ENCODE measurements at places on chromosomes 7 and 10. TPM values are rescaled to one million over a fixed set of nuclear protein-coding genes. Genes with fewer than 3 reads are reported as not detected.

DNA sequence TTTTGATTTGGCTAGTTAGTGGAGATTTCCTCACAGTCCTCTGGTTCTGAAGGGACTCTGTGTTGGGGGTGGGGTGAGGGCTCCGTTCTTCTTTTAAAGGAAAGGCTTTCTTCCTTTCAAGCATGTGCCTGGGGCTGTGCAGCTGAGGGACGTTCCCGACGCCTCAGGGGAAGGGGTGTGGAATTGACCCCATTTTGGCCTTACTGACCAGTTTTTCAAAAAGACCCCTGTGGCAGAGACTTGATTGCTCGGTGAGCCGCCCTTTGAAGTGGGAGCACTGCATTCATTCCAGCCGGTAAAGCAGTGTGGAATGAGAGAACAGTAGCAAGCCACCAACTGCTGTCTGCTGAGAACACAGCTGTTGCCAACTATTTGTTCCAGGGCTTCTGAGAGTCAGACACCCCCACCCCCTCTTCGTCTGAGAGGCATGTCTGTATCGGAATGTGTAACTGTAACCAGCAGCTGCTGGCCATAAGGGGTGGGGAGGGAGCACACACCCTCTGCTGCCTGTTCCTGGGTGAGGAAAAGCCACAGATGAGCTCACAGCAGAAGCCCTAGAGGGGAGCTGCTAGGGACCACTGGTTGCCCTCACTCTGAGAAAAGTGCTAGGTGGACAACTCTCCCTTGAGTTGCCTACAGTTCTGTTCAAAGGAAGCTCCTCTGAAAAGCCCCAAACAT lies 33.2 kb downstream of the WBP1L start:
- H3K4me3 ChIP-seq: peak overlapping the region; percentile 71
- no peaks in the 10 kb centered on the region for H3K36me3 ChIP-seq
- peak overlapping the region; percentile 86 for H3K27ac ChIP-seq
- H3K4me1 ChIP-seq: peaks cover 73% of the 10 kb centered on the region

DNA sequence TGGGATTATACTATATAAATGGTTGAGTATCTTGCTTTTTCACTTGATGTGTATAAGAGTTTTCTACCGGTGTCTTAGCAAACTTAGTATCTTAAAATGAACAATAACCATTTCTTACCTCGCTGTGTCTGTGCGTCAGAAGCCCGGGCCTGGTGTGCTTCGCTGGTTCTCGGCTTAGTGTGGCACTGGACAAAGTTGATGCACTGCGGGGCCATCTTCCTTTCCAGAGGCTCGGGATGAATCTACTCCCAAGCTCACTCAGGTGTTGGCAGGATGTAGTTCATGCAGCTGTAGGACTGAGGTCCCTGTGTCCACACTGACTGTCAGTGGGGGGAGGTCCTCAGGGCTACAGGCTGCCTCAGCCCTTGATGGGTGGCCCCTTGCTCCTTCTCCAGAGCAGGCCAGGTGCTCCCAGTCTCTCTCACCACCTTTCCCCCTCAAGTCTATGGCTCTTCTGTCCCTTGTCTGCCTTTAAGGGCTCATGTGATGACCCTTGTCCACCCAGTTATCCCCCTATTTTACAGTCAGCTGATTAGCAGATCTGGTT lies 227.8 kb downstream of the GLRX3 start:
- H3K4me3 ChIP-seq: no peak overlapping the region
- no peaks in the 10 kb centered on the region for H3K27me3 ChIP-seq
- no peaks in the 10 kb centered on the region for H3K4me1 ChIP-seq
- H3K27ac ChIP-seq: no peak overlapping the region

GRCh38 chr7:66357087-66357486 lies 152.0 kb downstream of the TPST1 start:
- H3K4me3 ChIP-seq: no peak overlapping the region
- DNase-seq: no peak
- H3K27me3 ChIP-seq: no peaks in the 10 kb centered on the region
- H3K27ac ChIP-seq: no peak overlapping the region

The EFCAB10 gene
- not detected for polyA plus RNA-seq

The CROT gene
- 6.8 TPM for polyA plus RNA-seq

- no peaks in the 10 kb centered on the region for H3K4me1 ChIP-seq
- H3K4me3 ChIP-seq: no peak overlapping the region
- H3K36me3 ChIP-seq: no peaks in the 10 kb centered on the region
Observed at GRCh38 chr10:55746002-55746401, 615.1 kb downstream of the ZWINT start.

The GPR37 gene
- polyA plus RNA-seq: 0.01 TPM

GRCh38 chr10:114375047-114375446 lies 29.3 kb downstream of the AFAP1L2 start:
- DNase-seq: no peak
- no peaks in the 10 kb centered on the region for H3K36me3 ChIP-seq
- H3K27me3 ChIP-seq: no peaks in the 10 kb centered on the region
- H3K4me1 ChIP-seq: peaks cover 7% of the 10 kb centered on the region
- no peak overlapping the region for H3K27ac ChIP-seq

The TRIM50 gene
- 0.08 TPM for polyA plus RNA-seq

The DPYSL4 gene
- polyA plus RNA-seq: 4.0 TPM

GRCh38 chr10:79081353-79082034 lies 12.7 kb downstream of the ZMIZ1 start:
- H3K27ac ChIP-seq: peak overlapping the region; percentile 66
- H3K4me1 ChIP-seq: peaks cover 96% of the 10 kb centered on the region
- H3K36me3 ChIP-seq: no peaks in the 10 kb centered on the region
- H3K4me3 ChIP-seq: no peak overlapping the region
- peak; percentile 78 for DNase-seq

The PPP2R2D gene
- 34.4 TPM for polyA plus RNA-seq

GRCh38 chr7:50677638-50677996 lies 105.1 kb downstream of the GRB10 start:
- peaks cover 14% of the 10 kb centered on the region for H3K4me1 ChIP-seq
- H3K36me3 ChIP-seq: peaks cover 8% of the 10 kb centered on the region
- H3K27ac ChIP-seq: no peak overlapping the region
- no peak overlapping the region for H3K4me3 ChIP-seq
- H3K27me3 ChIP-seq: no peaks in the 10 kb centered on the region

The PDE1C gene
- 35.3 TPM for polyA plus RNA-seq

DNA sequence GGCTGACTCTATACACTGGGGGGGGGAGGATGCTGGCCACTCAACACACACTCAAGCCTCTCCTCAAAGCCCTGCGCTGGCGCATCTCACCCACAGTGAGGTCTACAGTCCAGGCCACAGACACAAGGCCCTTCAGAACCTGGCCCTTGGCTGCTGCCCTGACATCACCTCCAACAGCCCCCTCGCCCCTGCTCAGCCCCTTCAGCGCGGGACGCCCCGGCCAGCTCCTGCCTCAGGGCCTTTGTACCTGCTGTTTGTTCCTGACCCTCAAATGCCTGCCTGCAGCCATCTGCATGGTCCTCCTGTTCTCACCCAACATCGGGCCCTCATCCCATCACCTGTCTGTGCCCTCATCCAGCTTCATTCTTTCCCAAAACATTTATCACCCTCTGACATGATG lies 572.6 kb downstream of the DNAJB6 start:
- no peaks in the 10 kb centered on the region for H3K27me3 ChIP-seq
- peaks cover 5% of the 10 kb centered on the region for H3K4me1 ChIP-seq
- H3K36me3 ChIP-seq: no peaks in the 10 kb centered on the region

GRCh38 chr7:149279111-149279743 lies 17.2 kb downstream of the ZNF783 start:
- H3K4me3 ChIP-seq: no peak overlapping the region
- H3K4me1 ChIP-seq: no peaks in the 10 kb centered on the region
- no peaks in the 10 kb centered on the region for H3K27me3 ChIP-seq
- H3K27ac ChIP-seq: no peak overlapping the region
- no peak for DNase-seq

- peaks cover 30% of the 10 kb centered on the region for H3K4me1 ChIP-seq
- no peak overlapping the region for H3K4me3 ChIP-seq
- no peak overlapping the region for H3K27ac ChIP-seq
- no peak for DNase-seq
- H3K27me3 ChIP-seq: no peaks in the 10 kb centered on the region
- H3K36me3 ChIP-seq: peaks cover 1% of the 10 kb centered on the region
Observed at GRCh38 chr10:114305521-114305925, 66.5 kb downstream of the VWA2 start.

The RHOBTB1 gene
- 7.5 TPM for polyA plus RNA-seq

- no peak for DNase-seq
- no peaks in the 10 kb centered on the region for H3K27me3 ChIP-seq
- H3K27ac ChIP-seq: no peak overlapping the region
- H3K4me1 ChIP-seq: no peaks in the 10 kb centered on the region
Observed at GRCh38 chr7:122643250-122643649, 55.7 kb downstream of the RNF133 start.

DNA sequence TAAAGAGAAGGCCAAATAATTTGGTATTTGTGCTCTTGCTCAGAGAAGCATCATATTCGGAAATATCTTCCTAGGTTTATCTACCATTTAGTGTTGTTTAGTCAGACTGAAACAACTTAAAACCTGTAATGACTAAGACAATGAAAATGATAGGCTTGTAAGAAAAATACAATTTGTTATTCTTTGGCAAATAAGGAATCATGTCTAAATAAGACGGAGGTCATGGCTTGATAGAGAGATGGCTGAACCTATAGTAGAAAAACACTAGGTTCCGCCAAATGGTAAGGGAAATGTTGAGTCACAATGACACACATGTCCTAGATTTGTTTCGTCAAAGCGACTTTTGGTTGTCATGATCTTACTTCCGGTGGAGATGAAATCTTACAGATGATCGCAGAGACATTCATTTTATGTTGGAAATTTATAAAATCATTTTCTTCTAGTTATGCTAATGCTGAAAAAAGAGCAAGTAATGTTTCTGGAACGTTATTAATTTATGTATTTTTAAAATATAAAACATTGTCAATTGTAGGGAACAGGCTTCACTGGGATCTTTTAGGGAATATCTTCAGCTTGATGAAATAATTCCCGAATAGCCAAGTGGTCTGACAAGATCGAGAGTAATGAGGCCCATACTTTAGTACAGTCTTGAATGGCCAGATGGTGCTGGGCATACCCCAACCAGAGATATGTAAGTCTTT lies 1.0 kb downstream of the SRGN start:
- H3K27ac ChIP-seq: peak overlapping the region; percentile 82
- no peaks in the 10 kb centered on the region for H3K27me3 ChIP-seq
- no peak for DNase-seq
- H3K4me3 ChIP-seq: peak overlapping the region; percentile 53
- H3K4me1 ChIP-seq: peaks cover 10% of the 10 kb centered on the region
- H3K36me3 ChIP-seq: no peaks in the 10 kb centered on the region

The FAM25C gene
- not detected for polyA plus RNA-seq

GRCh38 chr10:91887272-91888076 lies 21.8 kb downstream of the FGFBP3 start:
- no peaks in the 10 kb centered on the region for H3K36me3 ChIP-seq
- H3K27me3 ChIP-seq: no peaks in the 10 kb centered on the region
- peaks cover 30% of the 10 kb centered on the region for H3K4me1 ChIP-seq
- H3K27ac ChIP-seq: peak overlapping the region; percentile 28

DNA sequence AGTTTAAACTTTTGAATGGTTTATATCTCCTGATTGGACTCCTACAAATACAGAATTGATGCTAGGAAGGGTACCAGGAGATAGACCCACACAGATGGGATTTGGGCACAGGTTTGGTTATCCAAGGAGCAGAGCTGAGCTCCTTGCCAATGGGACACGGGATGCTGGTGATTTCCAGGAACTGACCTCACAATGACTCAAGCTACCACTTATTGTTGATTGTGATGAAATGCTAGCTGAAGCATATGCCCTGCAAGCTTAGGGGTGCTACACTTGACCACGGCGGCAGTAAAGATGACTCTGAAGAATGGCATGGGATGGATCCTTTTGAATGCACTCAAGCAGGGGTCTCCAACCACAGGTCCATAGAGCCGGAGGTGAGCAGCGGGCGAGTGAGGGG lies 45.5 kb upstream of the VKORC1L1 start:
- DNase-seq: no peak
- H3K27me3 ChIP-seq: no peaks in the 10 kb centered on the region
- no peaks in the 10 kb centered on the region for H3K36me3 ChIP-seq
- H3K4me3 ChIP-seq: no peak overlapping the region
- no peak overlapping the region for H3K27ac ChIP-seq
- H3K4me1 ChIP-seq: no peaks in the 10 kb centered on the region

DNA sequence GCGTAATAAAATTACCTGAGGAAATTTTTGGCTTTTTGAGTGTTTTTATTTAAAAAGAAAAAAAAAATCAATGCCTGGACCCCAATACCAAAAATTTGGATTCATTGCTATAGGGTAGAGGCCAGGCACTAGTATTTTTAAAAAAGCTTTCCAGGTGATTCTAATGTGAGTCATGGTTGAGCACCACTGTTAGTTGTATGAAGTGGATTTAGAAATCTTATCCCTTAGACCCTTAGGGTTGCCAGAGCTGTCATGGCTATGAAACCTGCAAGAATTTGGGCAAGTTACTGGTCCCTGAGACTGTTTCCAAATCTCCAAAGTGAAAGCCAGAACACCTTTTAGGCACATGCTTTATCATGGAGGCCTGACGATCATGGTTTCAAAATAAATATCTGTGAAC lies 262.5 kb downstream of the AHR start:
- no peaks in the 10 kb centered on the region for H3K27me3 ChIP-seq
- H3K4me3 ChIP-seq: no peak overlapping the region
- no peaks in the 10 kb centered on the region for H3K36me3 ChIP-seq
- no peak for DNase-seq

DNA sequence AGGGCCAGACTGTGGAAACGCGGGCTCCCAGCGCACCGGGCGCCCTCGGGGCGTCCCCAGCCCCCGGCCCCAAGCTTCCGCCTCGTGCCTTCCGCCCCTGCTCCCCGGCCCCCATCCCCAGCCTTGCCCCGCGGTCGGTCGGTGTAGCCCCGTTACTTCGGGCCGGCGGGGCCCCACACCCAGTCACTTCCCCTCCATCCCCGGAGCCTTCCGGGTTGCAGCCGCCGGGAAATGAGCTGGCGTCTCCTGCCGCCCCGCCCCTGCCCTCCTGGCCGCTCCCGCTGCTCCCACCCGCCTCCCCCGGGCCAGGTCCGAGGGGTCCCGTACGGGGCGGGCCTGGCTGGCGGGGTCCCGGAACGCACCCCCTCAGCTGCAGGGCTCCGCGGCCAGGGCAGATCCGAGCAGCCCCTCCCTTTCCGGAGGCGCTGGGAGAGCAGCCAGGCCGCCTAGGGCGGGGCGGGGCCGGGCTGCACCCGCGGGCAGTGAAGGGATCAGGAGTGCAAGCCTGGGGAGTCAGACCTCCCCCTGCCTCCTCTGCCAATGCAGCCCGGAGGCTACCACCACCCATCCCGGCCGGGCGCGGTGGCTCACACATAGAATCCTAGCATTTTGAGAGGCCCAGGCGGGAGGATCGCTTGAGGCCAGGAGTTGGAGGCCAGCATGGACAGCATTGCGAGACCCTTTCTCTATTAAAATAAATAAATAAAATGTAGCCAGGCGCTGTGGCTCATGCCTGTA lies 709 bp downstream of the ARPC1B start:
- H3K27me3 ChIP-seq: no peaks in the 10 kb centered on the region
- H3K36me3 ChIP-seq: no peaks in the 10 kb centered on the region
- peak overlapping the region; percentile 94 for H3K27ac ChIP-seq
- DNase-seq: peak; percentile 86

The MPP7 gene
- polyA plus RNA-seq: 3.1 TPM

- no peaks in the 10 kb centered on the region for H3K4me1 ChIP-seq
- H3K4me3 ChIP-seq: no peak overlapping the region
- no peaks in the 10 kb centered on the region for H3K27me3 ChIP-seq
Observed at GRCh38 chr7:19948160-19948559, 174.7 kb upstream of the TMEM196 start.
